Activated CD8-positive, alpha-beta memory T cell treated with anti-CD3 and anti-CD28 coated beads for 1 hour (primary cell): ENCODE measurements at places on chromosomes 13 and 19.

DNA sequence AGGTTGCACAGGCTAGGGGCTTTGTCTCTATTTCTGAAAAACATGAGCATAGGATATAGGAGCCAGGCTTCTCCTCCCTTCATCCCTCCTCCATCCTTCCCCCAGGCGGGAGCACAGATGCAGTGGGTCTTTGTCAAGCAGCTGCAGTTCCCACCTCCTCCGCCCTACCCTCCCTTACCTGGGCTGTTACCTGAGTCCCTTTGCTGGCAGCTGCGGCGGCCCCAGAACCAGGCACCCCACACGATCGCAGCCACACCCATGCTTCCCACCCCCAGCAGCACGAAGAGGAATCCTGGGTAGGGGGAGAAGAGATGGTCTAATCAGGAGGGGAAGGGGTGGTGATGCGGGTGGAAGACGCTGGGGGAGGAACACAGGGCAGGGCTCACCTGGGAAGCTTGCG lies 7.8 kb downstream of the TMIGD2 start:
- DNase-seq, result no peak

- no peak for DNase-seq
Observed at GRCh38 chr13:113518076-113518803, 27.7 kb upstream of the DCUN1D2 start.

DNA sequence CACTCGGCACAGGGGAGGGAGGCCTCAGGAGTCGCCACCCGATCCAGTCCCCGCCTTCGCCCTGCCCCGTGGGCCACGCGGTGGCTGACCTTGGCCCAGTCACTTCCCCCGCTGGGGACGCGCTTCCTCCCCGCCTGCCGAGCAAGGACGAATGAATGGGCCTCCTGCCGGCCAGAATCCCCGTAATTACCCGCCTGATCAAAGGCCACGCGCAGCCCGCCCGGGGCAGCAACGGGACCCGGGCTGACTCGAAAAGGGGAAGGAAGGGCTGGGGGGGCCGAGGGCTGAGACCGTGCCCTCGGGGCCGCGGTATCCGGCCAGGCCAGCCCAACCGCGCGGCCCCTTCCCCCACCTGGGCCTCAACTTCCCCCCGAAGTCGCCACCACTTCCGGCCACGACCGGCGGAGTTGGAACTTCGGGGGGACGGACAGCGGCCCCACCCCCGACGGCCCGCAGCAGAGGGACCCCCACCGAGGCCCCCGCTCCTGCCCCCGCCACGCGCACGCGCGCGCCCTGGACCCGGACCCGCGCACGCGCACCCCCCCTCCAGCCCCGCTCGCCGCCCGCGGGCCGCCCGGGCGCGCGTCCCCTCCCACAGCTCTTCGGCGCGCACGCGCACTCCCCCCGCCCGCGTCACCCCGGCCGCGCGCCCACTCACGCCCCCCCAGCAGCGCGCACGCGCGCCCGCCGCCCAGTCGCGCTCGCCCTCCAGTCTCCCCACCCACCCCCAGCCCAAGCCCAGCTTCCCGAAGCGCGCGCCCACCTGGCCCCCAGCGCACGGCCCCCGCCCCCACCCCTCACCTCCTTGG lies 520 bp downstream of the ZNF787 start:
- peak; percentile 72 for DNase-seq

DNA sequence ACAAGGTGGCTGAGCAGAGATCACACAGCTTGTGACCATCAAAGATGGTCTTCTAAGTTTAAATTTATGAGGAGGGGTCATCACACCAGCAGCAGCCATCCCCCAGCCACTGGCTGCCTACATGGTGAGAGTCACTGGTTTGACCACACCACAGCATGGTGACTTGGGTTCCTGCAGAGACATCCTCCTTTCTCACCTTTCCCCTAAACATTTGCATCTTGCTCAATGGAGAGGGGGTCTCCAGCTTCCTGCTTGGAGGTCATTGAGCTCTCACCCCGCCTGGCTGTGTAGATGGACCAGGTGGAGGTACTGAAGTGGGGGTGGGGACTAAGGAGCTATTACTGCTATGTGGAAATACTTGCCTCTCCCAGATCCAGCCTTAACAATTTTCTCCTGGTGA lies 247.6 kb upstream of the ARGLU1 start:
- DNase-seq, result no peak

DNA sequence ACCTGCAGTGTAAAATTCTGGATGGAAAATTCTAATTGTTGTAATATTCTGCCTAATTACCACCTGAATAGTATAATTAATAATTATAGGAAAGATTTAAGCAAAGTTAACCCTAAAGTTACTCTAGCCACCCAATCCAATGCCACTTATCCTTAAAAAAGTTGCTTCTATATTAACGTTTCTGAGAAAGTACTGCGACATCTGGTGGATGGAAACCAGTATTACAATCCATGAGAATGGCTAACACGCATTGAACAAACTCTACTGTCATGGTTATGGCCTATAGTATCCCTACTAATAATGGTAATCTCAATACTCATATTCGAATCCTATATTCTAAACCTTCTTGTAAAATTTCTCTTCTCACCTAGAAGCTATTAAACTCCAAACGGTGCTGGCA lies 1551.8 kb downstream of the SLITRK1 start:
- no peak for DNase-seq

- DNase-seq, result no peak
Observed at GRCh38 chr19:10690341-10690781, 10.9 kb upstream of the QTRT1 start.

- no peak for DNase-seq
Observed at GRCh38 chr19:19447536-19448237, 42.2 kb downstream of the GATAD2A start.

DNA sequence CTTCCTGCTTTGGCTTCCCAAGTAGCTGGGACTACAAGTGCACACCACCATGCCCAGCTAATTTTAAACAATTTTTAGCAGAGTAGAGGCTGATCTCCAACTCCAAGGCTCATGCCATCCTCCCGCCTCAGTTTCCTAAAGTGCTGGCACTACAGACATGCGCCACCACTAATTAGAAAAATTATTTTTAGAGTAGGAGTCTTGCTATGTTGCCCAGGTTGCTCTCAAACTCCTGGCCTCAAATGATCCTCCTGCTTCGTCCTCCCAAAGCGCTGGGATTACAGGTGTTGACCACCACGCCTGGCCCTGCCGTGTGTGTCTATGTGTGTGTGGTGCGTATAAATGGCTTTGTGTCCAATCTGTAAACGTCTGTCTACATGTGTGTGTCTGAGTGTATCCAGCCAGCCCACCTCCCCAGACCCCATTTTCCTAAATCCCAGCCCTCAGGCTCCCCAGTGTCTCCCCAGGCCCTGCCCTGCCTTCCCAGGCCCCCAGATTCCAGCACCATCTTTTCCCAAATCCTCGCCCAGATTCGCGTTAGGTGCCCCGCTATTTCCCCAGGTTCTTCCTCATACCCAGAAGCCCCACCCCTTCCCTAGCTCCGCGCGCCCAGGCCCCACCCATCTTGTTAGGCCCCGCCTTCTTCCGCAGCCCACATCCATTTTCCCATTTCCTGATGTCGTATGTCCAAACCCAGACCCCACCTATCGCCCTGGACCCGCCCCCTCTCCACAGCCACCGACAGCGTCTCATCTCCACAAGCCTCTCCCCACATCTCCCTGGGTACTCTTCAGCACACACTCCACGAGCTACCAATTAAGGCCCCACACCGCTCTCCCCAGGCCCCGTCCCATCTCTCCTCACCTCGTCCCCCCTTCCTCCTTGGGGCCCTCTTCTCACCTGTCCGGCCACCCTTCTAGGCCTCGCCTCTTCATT lies 24.9 kb downstream of the SLC8A2 start:
- DNase-seq, result no peak

DNA sequence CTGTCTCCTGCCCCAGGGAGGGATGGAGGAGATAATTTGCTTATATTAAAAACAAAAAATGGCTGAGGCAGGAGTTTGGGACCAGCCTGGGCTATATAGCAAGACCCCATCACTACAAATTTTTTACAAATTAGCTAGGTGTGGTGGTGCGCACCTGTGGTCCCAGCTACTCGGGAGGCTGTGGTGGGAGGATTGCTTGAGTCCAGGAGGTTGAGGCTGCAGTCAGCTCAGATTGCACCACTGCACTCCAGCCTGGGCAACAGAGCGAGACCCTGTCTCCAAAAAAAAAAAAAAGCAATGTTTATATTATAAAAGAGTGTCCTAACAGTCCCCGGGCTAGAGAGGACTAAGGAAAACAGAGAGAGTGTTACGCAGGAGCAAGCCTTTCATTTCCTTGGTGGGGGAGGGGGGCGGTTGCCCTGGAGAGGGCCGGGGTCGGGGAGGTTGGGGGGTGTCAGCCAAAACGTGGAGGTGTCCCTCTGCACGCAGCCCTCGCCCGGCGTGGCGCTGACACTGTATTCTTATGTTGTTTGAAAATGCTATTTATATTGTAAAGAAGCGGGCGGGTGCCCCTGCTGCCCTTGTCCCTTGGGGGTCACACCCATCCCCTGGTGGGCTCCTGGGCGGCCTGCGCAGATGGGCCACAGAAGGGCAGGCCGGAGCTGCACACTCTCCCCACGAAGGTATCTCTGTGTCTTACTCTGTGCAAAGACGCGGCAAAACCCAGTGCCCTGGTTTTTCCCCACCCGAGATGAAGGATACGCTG lies 184.0 kb downstream of the KDM4B start:
- DNase-seq, result no peak

DNA sequence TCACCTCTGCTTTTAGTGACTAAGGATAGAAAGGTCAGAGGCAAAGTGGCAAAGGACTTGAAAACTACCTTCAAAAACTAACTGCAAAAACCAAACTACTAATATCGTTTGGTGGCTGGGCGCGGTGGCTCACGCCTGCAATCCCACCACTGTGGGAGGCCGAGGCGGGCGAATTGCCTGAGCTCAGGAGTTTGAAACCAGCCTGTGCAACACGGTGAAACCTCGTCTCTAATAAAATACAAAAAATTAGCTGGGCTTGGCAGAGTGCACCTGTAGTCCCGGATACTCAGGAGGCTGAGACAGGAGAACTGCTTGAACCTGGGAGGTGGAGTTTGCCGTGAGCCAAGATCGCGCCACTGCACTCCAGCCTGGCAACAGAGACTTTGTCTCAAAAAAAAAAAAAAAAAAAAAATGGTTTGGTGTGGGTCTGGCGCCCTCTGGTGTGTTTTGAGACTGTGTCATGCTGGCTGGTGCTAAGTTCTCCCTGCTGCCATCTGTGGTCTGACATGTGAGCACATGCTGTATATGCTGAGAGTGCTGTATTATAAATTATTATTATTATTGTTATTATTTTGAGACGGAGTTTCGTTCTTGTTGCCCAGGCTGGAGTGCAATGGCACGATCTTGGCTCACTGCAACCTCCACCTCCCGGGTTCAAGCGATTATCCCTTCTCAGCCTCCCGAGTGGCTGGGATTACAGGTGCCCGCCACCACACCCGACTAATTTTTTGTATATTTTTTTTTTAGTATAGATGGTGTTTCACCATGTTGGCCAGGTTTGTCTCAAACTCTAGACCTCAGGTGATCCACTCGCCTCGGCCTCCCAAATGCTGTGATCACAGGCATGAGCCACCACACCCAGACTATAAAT lies 36.0 kb upstream of the RNF17 start:
- DNase-seq, result peak; percentile 40

DNA sequence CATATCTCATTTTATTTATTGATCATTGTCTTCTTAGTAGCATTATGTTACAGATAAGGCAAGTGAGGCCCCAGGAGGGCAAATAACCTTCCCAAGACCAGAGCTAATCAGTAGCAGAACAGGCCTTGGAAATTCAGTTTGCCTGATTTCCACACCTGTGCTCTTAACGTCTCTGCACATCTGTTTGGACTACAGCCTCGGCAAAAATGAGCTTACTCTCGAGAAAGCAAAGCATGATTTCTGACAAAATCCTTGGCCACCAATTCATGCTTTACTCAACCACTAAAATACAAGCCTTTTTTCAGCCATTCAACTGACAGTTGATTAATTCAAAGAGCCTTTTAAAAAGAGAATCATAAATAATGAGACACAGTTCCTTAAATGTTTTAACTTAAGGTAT lies 309.3 kb upstream of the HTR2A start:
- DNase-seq, result no peak

DNA sequence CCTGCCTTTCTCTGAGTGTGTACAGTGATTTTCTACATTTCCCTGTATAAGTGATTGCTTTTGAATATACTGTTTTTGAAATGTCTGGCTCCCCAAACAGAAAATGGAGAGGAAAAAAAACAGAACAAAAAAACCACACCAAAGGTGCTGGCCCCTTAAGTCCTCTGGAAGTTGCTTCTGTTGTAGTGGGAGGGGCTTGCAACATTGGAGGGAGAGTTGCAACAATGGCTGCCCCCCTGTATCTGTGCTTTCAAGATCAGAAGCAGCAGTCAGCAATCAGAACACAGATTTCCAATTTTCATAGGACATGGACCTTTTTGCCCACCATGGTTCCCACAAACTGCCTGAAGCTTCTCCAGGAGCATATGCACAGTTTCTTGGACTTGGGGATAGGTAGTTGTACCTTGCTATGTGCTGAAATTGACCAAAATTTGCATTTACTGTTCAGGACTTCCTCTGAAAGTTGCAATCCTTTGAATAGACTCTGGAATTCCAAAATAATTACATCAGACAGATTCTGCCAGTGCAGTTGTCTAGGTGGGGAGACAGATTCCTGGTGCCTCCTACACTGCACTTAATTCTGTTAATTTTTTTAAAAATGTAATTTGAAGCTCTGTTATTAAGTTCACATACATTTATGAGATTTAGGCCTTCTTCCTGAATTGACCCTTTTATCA lies 13.8 kb downstream of the BIVM start:
- no peak for DNase-seq

GRCh38 chr13:85230691-85231093 lies 568.5 kb downstream of the SLITRK6 start:
- DNase-seq, result no peak

DNA sequence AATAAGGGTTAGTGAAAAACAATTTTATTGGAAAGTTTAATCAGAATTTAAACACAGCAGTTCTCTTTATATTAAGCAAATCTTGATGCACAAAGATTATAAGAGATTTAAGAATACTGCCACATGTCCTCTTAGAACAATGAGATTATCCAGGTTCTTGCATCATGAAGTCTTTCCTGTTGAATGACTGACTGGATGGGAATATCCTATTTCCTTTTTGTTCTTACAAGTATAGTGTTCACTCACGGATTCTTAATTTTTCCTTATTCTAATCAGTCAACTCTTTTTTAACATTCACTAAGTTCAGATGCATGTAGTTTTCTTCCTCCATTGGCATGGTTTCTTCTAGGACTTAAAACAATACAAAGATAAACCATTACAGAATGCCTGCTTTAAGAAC lies 10.1 kb downstream of the URI1 start:
- no peak for DNase-seq
